H54 (cell line): ENCODE measurements at places on chromosomes 2 and 18.

DNA sequence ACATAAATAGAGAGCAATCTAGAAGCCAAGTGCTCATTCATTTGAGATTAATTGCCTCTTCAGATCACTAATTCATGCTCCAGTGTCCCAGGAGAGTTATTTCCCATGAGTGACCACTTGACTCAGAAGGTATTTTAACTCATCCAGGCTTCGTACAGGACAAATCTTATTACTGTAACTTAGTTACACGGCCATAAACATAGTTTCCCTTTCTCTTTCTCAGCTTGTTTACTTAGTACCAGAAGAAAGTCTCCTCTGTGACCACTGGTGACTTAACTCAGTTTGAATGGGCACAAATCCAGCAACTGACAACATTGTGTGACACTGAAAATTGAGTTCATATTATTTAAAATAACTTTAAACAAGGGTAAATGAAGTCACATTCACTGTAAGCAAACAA, 25.3 kb downstream of the MMADHC start:
- DNase-seq, result no peak

DNA sequence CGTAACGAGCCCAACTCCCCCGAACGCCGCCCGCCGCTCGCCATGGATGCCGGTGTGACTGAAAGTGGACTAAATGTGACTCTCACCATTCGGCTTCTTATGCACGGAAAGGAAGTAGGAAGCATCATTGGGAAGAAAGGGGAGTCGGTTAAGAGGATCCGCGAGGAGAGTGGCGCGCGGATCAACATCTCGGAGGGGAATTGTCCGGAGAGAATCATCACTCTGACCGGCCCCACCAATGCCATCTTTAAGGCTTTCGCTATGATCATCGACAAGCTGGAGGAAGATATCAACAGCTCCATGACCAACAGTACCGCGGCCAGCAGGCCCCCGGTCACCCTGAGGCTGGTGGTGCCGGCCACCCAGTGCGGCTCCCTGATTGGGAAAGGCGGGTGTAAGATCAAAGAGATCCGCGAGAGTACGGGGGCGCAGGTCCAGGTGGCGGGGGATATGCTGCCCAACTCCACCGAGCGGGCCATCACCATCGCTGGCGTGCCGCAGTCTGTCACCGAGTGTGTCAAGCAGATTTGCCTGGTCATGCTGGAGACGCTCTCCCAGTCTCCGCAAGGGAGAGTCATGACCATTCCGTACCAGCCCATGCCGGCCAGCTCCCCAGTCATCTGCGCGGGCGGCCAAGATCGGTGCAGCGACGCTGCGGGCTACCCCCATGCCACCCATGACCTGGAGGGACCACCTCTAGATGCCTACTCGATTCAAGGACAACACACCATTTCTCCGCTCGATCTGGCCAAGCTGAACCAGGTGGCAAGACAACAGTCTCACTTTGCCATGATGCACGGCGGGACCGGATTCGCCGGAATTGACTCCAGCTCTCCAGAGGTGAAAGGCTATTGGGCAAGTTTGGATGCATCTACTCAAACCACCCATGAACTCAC, 673 bp downstream of the PCBP1 start:
- DNase-seq, result no peak

GRCh38 chr2:19355416-19355821, 3.0 kb downstream of the OSR1 start:
- no peak for DNase-seq

DNA sequence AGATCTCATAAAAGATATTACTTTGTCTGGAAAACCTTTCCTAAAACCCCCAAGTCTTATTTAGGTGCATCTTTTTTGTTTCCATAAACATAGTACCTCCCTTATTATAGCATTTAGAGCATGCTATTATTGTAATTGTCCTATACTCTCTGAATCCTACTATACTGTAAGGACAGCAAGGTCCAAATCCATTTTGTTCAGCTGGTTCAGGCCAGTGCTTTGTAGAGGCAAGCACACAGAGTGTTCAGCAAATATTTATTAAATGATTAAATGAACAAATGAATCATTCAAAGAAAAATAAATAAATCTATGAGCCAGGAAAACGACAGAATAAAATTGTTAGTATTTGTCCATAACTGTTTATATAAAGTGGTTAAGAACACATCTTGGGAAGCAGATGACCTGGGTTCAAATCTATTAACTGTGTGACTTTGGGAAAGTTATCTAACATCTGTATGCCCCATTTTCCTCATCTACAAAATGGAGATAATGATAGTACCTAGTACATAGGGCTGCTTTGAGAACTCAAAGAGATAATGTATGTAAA, 86.0 kb downstream of the COL3A1 start:
- no peak for DNase-seq

DNA sequence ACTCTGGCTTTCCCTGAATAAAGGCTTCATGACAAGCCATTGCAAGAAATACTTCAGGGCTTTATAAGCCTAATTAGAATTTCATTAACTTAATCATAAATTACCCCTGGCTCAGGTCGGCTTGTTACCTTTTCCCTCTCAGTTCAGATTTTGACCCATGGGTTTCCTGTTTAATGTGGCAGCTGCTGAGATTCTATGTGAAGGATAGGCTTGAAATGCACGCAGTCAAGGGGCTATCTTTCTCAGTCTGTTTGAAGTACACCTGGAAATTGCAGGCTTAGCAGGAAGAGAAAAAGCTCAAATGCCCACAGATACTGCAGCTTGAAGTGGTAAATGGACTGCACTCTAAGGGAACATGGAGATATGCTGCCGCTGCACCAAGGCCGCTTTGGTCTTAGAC, 49.4 kb downstream of the CAVIN2 start:
- no peak for DNase-seq

GRCh38 chr2:197339016-197339415, 28.4 kb upstream of the ANKRD44 start:
- DNase-seq, result no peak

- DNase-seq, result no peak
Measured at GRCh38 chr2:42895134-42895790, 102.9 kb upstream of the HAAO start.

DNA sequence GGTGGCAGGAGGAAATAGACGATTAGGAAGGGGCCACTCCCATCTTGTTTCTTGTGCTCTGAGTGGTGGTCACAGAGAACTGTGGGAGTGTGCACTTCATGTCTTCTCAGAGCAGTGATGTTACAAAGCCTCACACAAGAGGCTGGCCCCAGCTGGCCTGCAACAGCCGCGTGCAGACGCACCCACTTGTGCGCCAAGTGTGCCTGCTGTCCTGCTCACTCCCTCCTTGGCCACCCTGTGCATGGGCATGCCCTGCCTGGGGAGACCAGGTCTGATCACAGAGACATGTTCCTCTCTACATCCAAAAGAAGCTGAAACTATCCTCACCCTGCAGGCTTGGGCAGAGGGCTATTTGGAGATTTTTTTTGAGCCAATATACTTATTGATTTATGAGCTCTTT, 108.4 kb downstream of the MRO start:
- DNase-seq, result no peak

GRCh38 chr2:198054299-198054698, 249.9 kb downstream of the PLCL1 start:
- peak; percentile 4 for DNase-seq

- no peak for DNase-seq
Measured at GRCh38 chr2:132374961-132375360, 41.6 kb upstream of the GPR39 start.

- no peak for DNase-seq
Measured at GRCh38 chr2:95379371-95379831, 23.1 kb upstream of the FAHD2A start.

- no peak for DNase-seq
Measured at GRCh38 chr2:85659324-85659981, 8.5 kb downstream of the SFTPB start.

DNA sequence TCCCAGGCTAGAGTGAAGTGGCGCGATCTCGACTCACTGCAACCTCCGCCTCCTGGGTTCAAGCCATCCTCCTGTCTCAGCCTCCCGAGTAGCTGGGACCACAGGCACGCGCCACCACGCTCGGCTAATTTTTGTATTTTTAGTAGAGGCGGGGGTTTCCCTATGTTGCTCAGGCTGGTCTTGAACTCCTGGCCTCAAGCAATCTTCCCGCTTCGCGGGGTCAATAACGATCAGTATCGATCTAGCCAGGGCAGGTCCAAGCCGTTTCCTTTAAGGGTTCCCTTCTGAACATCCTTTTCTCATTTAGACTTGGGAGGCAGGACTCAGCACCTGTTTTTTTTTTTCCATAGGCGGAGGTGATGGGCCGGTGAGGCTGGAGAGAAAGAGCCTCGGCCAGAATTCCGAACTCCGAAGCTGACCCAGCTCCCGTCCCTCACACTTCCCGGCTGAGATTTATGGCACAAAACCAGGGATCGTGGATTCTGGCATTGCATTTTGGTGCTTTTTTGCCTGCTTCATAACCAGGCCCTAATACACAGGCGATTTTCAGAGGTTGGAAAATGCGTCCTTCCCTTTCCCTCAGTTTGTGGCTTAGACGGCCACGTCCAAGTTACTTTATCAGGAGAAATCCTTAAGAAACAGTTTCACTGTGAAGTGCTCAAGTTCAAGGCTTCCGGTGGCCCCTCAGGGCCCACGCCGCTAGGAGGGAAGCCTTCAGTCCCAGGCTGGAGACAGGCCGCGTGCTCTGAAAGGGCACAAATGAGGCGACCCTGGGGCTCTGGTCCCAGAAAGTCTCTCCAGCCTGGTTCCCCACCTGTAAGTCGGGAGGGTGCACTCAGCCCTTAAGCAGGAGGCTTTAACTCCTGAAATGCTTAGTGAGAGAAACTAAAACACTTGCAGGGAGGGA, 998 bp upstream of the SLC66A3 start:
- no peak for DNase-seq

- DNase-seq, result no peak
Measured at GRCh38 chr2:12081481-12082210, 335.2 kb downstream of the LPIN1 start.

DNA sequence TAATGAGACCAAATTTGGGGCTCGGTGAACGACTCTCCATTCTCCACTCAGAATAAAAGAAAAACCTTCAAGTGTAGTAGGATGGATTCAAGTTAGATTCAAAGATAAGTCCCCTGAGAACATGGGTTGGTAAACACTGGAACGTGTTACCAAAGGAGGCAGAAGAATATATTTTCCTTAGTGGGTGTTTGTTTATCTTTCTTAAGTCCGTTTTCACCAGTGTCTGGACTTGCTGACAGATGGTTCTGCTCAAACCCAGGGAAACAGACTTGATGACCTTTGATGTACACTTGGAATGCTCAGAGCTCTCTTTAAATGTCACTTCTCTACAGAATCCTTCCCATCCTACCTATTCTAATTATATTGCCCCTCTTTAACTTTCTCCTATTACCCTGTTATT, 310.3 kb upstream of the ZNF521 start:
- DNase-seq, result no peak

- no peak for DNase-seq
Measured at GRCh38 chr2:142602418-142602989, 275.0 kb upstream of the KYNU start.

DNA sequence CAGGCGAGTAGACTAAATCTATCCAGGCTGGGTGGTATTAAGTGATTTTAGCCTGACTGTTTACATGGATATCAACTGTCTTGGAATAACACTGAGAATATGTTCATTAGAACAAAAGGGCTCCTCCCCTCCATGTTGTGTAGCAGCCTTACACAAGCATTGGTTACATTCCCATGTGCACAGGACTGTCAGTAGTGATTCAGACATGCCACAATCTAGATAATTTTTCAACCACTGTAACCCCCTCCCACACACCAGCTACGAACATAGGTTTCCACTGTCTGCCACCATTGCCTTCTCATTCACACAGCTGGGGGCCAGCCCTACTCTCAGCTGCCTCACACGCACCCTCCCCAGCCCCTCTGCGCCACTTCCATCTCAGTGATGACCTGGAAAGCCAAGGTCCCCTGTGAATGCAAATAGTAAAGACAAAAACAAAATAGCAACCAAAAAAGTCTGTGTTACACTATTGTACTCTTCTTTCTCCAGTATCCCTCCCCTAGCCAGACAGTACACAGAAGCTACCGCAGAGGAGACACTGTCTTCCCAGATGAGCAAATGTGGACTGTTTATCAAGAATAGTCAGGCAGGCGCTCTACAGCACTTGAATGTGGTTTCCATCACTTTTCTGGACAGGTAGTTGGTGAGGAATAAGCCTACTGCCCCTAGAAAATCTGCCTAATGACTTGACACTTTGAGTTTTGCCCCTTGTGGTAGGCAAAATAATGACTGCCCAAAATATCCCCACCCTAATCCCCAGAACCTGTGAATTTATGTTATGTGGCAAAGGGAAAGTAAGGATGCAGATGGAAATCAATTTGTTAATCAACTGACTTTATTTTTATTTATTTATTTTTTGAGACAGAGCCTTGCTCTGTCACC, 27.9 kb upstream of the TYMS start:
- DNase-seq, result no peak

DNA sequence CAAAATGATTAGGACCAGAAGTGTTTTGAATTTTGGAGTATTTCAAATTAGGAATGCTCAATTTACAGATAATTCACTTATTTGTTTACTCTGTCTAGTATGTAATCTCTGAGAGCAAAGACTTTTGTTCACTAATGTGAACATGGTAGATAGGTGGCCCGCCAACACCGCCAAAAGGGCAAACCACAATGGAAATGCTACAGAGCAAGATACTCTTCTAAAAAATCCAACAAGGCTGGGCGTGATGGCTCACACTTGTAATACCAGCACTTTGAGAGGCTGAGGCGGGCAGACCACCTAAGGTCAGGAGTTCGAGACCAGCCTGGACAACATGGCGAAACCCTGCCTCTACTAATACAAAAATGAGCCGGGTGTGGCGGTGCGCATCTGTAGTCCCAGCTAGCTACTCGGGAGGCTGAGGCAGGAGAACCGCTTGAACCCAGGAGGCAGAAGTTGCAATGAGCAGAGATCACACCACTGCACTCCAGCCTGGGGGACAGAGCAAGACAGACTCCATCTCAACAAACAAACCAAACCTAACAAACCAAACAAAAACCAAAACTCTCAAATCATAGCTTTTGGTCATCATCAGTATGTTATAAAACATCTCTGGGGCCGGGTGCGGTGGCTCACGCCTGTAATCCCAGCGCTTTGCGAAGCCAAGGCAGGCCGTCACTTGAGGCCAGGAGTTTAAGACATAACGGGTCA, 2.4 kb downstream of the CCT4 start:
- no peak for DNase-seq

- no peak for DNase-seq
Measured at GRCh38 chr18:79394534-79395307, 1.0 kb upstream of the NFATC1 start.

GRCh38 chr18:50982802-50983179, 15.0 kb downstream of the ELAC1 start:
- DNase-seq, result no peak

- no peak for DNase-seq
Measured at GRCh38 chr2:13686262-13686661, 946.3 kb upstream of the LRATD1 start.

- no peak for DNase-seq
Measured at GRCh38 chr2:9260464-9260918, 53.9 kb downstream of the ASAP2 start.

DNA sequence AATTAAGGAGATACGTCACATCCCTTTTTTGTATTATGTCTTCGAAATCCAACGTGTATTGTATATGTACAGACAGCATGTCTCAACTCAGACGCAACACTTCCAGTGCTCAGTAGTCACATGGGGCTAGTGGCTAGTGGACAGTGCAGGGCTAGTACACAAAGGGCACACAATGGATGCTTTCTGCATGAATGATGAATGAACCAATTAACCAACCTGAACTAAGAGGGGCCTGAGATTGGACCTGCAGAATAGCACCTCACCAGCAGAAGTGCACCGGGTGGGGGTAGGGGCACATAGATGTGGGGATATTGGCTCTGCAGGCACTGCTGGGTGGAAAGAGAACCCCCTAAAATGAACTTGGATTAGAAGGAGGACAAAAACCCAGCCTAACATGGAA, 20.7 kb downstream of the ST8SIA5 start:
- DNase-seq, result no peak

- DNase-seq, result no peak
Measured at GRCh38 chr2:129458436-129458835, 521.0 kb upstream of the RAB6C start.
